Purkinje cell (primary cell): ENCODE measurements at places on chromosomes 7 and 10. TPM values are rescaled to one million over a fixed set of nuclear protein-coding genes. Genes with fewer than 3 reads are reported as not detected.

The AZGP1 gene
- polyA plus RNA-seq: not detected in 2 replicates

The UBE3C gene
- 9.5 and 11.1 TPM in 2 replicates for polyA plus RNA-seq

The MYO3A gene
- polyA plus RNA-seq: not detected in 2 replicates

The COL1A2 gene
- polyA plus RNA-seq: 0.43 and 2.2 TPM in 2 replicates

The TMEM273 gene
- polyA plus RNA-seq: not detected in 2 replicates

The TDRD1 gene
- polyA plus RNA-seq: 3.0 and 4.3 TPM in 2 replicates

The ZMIZ2 gene
- 0.39 and 0.80 TPM in 2 replicates for polyA plus RNA-seq

The WNT2 gene
- 5.8 and 8.4 TPM in 2 replicates for polyA plus RNA-seq

The C10orf105 gene
- polyA plus RNA-seq: not detected in 2 replicates

The CHST12 gene
- 1.3 and 1.6 TPM in 2 replicates for polyA plus RNA-seq

The HOXA9 gene
- not detected in 2 replicates for polyA plus RNA-seq

The GNAI1 gene
- polyA plus RNA-seq: 250 and 276 TPM in 2 replicates

The DBNL gene
- polyA plus RNA-seq: 7.5 and 9.9 TPM in 2 replicates
